K562 (cell line): ENCODE measurements at places on chromosomes 4 and X. TPM values are rescaled to one million over a fixed set of nuclear protein-coding genes. Genes with fewer than 3 reads are reported as not detected.

The NKRF gene
- total RNA-seq: 30.0 and 31.9 TPM in 2 replicates

The IGSF1 gene
- total RNA-seq: 1.0 and 1.1 TPM in 2 replicates

GRCh38 chr4:152189451-152190179, 346.3 kb downstream of the FBXW7 start:
- DNase-seq: no peak

- no peak for DNase-seq
These were observed 212.6 kb downstream of the DMD start for GRCh38 chrX:32998776-32999175.

DNA sequence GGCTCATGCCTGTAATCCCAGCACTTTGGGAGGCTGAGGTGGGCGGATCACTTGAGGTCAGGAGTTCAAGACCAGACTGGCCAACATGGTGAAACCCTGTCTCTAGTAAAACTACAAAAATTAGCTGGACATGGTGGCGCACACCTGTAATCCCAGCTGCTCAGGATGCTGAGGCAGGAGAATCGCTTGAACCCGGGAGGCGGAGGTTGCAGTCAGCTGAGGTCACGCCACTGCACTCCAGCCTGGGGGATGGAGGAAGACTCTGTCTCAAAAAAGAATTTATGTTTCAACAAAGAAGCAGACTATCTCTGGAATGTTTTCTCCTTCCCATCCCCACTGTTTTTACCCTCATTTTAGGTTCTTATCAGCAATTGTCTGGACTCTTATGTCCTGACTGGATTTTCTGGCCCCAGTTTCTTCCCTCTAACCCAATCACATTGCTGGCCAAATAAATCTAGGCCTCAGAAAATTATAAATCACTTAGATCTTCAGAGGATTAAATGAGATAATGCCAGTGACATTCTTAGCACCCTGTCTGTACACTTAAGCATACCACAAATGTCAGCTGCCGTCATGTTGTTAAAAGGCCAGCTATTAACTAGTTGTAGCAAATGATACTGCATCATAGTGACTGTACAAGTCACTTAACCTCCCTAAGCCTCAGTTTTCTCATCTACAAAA, 44.9 kb upstream of the PRSS48 start:
- no peak for DNase-seq

GRCh38 chr4:66840178-66840577, 705.1 kb downstream of the CENPC start:
- DNase-seq: no peak

DNA sequence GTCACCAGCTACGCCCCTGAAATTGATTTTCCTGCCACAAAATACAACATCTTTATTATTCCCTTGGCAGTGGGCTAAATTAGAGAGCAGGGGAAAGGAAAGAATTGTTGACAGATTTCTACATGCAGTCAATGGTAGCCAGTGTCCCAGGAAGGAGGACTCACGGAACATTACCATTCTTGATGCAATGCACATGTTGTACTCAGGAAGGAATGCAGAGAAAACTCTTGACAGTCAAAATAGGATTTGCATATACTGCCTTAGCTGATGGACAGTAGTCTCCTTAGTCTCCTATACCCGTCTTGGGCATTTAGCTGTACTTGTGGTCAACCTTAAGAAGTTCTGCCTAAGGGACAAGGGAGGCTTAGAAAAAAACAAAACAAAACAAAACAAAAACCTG, 158.0 kb upstream of the GYPA start:
- DNase-seq: no peak
